DND-41 (cell line): ENCODE measurements at places on chromosomes 6 and 20.

DNA sequence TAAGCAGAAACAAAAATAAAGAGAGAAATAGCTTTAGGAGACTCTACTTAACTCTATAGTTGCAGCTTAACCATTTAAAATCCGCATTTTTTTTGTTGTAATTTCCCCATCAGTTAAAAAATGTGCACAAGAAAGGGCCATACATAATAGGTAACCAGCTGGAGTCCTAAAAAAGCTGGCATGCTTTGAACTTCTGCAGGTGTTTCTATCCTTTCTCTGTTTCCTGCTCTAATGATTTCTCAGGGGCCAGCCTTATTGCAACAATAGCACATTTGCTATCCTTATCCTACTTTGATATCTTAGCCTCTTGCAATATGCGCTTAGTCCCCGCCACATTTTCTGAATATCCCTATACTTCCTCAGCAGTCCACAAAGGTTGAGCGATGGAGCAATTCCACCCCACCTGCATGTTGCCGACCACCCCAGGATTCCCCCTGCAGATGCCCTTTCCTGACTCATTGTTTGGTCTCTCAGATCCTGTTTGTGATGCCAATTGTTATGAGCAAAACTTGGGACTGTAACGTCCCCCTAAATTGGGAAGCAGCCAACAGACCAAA, 48.5 kb downstream of the TRIM27 start:
- DNase-seq, result no peak

DNA sequence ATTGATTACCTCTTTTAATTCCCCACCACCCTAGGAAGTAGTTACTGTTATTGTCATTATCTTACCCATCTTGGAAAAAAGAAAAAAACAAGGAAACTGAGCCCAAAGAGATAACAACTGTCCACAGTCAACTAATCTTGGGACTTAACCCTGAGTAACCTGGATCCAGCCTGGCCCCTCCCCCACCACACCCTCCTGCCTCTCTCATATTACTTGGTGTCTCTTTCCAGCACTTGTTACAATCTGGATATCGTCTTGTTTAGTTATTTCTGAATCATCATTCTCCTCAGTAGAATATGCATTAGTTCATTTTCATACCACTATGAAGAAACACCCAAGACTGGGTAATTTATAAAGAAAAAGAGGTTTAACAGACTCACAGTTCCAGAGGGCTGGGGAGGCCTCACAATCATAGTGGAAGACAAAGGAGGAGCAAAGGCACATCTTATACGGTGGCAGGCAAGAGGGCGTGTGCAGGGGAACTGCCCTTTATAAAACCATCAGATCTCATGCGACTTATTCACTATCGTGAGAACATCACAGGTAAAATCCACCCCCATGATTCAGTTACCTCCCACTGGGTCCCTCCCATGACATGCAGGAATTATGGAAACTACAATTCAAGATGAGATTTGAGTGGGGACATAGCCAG, 60.3 kb downstream of the LY86 start:
- no peak for DNase-seq

DNA sequence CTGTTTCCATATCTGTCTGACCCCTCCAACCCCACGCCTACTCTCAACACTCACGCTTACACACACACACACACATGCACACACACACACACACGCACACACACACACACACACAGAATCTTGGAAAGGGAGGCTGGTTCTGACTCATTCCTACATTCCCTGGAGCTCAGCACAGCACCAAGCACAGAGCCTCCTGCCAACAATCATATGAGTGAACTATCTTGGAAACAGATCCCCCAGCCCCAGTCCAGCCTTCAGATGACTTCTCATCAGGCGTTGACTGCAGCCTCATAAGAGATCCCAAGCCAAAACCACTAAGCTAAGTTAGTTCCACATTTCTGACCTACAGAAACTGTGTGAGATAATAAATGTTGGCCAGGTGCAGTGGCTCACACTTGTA, 14.1 kb upstream of the HCK start:
- no peak for DNase-seq

GRCh38 chr6:106318851-106319250, 6.7 kb downstream of the ATG5 start:
- DNase-seq, result no peak

- DNase-seq, result no peak
Measured at GRCh38 chr6:162099685-162100084, 627.9 kb downstream of the PRKN start.
